ENCODE measurements at places on chromosomes 7 and 10.
A peak's percentile ranks its signal among the peaks of the same experiment; 100 is the strongest.

GRCh38 chr10:30540276-30540675 is 89.3 kb downstream of the LYZL2 start:
- no peak for DNase-seq

DNA sequence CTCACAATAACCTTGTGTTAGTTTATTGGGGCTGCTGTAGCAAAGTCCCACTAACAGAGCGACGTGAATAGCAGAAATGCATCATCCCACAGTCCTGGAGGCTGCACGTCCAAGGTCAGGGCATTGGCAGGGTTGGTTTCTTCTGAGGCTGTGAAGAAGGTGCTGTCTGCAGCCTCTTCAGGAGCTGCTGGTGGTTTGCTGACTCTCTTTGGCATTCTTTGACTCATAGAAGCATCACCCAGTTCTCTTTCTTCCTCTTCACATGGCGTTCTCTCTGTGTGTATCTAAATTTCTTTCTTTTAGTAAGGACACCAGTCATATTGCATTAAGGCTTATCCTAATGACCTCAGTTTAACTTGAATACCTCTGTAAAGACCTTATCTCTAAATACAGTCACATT is 428.4 kb upstream of the KLF6 start:
- DNase-seq = no peak

GRCh38 chr10:67550046-67550445 is 145.9 kb downstream of the CTNNA3 start:
- no peak for DNase-seq

DNA sequence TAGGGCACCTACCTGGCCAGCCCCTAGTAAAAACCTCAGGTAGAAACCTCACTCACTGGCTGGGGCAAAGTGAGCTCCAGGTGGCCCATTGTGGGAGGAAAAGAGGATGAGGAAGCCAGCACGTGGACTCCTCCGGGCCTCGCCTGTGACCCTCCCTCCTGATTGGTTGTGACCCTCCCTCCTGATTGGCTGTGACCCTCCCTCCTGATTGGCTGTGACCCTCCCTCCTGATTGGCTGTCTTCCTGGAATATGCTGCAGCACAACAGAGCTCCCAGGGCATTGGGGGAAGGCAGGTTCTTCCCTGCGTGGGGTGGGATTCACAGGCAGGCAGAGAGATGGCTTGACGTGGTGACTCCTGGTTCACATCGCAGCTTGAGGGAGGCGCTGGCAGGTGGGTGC is 343.0 kb downstream of the GLRX3 start:
- no peak for DNase-seq

- peak; percentile 86 for DNase-seq
These were observed 29.7 kb downstream of the OAT start for GRCh38 chr10:124388823-124389612.

GRCh38 chr7:155532792-155533119 is 13.6 kb downstream of the CNPY1 start:
- no peak for DNase-seq

DNA sequence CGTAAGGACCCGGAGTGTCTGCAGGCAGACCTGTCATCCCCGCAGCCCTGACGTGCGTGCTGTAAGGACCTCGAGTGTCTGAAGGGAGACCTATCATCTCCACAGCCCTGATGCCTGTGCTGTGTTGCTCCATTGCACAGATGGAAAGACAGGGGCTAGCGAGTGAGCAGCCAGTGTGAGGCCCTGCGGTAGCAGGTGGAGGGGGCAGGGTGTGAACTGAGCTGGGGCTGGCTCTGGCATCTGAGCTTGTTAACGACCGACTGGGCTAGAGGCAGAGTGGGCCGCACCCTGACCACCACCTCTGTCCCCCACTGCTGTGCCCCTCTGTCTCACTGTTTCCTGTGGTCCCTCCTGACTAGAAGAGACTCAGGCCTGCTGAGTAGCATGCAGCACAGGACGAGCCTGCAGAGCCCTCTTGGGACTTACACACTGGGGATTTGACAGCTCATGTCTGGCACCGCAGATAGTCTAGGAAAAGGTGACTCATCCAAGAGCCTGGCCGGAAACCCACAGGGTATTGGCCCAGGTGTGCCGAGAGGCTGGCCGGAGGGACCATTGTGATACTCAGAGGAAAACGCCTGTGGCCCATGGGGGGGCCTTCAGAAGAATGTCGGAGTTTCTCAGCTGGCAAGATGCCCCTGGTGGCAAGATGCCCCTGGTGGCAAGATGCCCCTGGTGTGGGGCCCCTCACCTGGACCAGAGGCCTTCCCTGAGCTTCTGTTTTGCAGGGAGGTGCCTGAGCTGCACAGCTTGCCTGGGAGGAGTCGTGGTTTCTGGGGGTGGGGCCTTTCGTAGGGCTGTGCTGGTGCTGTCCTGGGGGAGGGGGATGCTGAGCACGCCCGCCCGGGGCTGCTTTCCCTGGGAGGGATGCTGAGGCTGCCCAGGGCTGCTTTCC is 34.3 kb downstream of the INPP5A start:
- DNase-seq = peak; percentile 21

GRCh38 chr10:133169173-133169947 is 9.3 kb downstream of the KNDC1 start:
- no peak for DNase-seq

GRCh38 chr7:31986878-31987518 is 83.2 kb downstream of the PDE1C start:
- DNase-seq = no peak

DNA sequence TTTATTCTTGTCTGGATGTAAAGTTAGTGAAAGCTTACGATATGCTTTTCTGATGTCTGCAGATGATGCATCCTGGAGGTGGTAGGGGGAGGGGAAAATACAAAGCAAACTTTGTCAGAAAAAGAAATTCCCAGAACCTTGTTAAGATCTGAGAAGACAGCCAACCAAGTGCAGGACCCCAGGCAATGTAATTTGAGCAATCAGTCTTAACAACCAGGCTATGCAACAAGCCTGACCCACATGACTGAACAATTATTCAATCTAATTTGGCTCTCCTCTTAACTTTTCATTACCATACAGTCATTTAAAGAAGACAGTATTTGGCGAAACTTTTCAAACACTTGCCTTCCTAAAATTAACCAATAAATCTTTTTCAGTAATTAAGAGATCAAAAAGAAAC is 74.5 kb downstream of the DNAJC1 start:
- DNase-seq = no peak

DNA sequence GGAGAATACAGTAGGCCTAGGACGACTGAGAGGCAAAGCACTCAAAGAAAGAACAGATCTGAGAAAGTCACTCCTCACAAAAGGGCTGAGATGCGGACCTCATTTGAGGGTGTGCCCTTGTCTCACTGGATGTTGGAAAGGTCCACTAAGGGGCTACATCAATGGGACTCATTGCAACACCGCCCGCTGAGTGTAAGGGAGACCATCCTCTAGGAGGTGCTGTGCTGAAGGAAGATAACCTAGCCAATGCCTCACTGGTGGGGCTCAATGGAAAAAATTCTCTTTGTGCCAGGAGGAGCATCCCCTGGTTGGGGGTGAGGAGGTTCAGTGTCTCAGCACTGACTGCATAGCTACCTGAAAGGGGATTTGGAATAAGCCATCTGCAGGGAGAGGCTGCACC is 758.7 kb upstream of the CELF2 start:
- DNase-seq = no peak

DNA sequence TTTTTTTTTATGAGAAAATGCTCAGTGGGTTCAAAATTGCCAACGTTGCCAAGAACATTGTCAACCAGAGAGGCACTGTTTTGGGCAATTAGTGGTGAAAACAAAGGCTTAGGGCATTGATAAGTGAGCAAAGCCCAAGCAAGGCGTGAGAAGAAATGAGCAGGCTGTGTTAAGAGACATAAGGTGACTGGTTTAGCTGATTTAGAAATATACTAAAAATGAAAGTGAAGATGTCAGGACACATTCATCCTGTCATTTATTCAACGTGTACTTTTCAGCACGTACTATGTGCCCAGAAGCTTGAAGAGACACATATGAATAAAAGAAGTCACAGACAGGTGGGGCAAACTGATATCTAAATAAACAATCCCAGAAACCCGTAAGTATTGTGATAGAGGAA is 31.8 kb downstream of the AOAH start:
- DNase-seq = no peak

DNA sequence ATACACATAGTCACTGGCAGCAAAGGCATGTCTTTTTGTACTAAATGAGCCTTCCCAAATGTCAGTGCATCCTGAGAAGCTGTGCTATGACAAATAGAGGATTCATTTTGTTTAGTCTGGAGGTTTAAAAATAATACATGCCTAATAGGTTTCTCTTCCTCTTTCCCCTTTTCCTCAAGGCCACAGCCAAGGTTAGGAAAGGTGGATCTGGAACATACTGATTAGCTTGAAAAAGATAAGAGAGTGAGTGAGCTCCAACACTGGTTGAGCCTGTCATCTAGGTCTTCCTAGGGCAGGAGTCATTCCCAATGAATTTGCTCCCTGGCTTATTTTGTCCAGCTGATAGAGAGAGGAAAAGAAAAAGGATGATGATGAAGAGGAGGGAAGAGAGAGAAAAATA is 14.4 kb upstream of the SP4 start:
- no peak for DNase-seq

DNA sequence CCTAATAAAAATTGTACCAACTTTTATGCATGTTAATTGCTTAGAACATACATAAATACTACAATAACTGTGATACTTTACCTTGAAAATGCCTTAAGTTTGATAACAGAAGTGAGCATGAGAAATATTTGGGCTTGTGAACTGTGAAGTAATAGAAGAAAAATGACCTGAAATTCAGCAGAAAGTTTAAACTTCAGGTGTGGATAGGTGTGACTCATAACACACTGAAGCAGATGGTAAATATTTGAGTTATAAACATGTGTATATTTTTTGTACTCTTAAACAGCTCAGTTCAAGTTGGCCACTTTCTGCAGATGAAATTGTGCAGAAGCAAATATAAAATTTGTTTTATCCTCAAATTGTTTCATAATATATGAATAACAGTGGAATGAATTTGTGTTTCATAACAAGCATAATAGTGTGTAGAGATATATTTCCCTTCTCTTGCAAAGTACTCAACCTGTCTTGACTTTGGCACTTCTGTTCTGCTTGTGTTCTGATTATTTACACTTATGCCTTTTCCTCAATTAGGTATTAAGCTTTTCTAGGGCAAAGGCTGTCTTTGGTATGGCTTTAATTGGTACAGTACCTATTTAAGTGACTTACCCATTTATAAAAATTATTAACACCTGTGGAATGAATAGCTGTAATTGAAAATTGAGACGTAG is 122.4 kb downstream of the PRKG1 start:
- DNase-seq = no peak

- DNase-seq = no peak
These were observed 30.2 kb upstream of the CREB5 start for GRCh38 chr7:28382144-28382543.

DNA sequence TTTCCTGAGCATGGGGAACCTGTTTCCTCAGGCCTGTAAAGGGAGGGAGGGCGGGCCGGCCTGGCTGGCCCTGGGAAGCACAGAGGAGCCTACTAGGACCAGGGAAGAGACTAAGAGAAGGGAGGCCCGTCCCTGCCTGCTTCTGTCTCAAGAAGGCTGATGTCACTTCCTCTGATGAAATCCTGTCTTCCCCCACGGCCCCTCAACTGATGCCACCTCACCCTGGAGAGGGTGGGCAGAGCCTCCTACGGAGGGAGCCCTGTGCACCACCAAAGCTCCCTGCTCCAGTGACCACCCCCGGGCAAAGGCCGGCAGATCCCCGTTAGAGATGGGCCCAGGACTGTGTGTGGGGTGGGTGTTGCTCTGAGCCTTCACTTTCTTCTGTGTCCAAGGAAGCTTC is 1.0 kb upstream of the PILRA start:
- DNase-seq = no peak

- DNase-seq = no peak
These were observed 179.5 kb upstream of the KLF6 start for GRCh38 chr10:3964516-3964915.
